ENCODE measurements at places on chromosomes 5 and 9. TPM values are rescaled to one million over a fixed set of nuclear protein-coding genes. Genes with fewer than 3 reads are reported as not detected.

- DNase-seq: peak; percentile 29
Measured at GRCh38 chr5:122126177-122126755, 3.1 kb upstream of the ZNF474 start.

DNA sequence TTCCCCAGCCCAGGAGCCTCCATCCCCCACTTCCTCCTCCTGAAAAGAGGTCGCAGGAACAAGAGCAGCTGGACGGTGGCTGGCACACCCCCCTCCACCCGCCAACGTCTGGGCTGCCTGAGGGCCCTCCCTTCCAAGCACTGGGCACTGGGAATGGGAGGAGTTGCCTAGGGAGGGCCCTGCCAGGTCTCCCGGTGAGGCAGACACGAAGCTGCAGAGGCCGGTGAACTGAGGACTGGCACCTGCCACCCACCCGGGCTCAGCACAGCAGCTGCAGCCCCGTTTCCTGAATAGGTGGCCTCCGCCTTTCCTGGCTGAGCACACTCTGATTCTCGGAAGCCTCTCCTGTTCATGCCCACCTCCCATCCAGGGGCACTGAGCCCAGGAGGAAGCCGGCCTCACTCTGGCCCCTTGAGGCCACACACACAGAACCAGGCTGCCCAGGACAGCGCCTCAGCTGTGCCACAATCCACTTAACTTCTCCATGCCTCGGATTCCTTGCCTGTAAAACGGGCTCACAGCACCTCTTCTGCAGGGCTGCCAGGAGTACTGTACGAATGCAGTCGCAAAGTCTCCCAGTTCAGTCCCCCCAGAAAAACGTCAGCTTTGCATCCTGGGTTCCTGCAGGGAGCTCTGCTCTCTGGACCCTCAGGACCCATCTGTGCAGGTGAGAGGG lies 1.3 kb downstream of the NPDC1 start:
- DNase-seq: no peak

- DNase-seq: no peak
Measured at GRCh38 chr9:137960496-137960895, 82.9 kb downstream of the CACNA1B start.

GRCh38 chr5:131609774-131610173 lies 25.3 kb downstream of the RAPGEF6 start:
- no peak for DNase-seq

GRCh38 chr5:76821136-76821535 lies 2.3 kb downstream of the F2RL1 start:
- DNase-seq: no peak

- DNase-seq: no peak
Measured at GRCh38 chr9:13899924-13900323, 414.0 kb downstream of the NFIB start.

DNA sequence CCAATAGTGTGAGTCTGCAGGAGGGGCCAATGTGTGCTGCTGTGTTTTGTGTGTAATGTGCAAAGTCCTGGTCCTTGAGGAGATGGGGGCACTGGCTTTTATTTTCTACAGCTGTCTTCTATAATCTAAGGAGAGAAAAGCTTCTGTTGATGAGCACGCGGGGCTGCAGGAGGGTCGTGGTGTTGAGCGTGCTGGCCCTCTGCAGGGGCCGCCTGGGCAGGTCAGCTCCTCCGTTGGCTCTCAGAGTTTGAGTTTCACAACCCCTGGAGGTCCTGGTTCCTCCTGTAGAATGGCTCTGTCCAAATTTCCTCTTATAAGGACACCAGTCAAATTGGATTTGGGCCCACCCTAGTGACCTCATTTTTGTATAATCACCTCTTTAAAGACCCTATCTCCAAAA lies 12.6 kb downstream of the OR2V1 start:
- no peak for DNase-seq

The SLC1A1 gene
- total RNA-seq: 1.4 TPM

The DAB2 gene
- 0.51 TPM for total RNA-seq

The CSF2 gene
- not detected for total RNA-seq

DNA sequence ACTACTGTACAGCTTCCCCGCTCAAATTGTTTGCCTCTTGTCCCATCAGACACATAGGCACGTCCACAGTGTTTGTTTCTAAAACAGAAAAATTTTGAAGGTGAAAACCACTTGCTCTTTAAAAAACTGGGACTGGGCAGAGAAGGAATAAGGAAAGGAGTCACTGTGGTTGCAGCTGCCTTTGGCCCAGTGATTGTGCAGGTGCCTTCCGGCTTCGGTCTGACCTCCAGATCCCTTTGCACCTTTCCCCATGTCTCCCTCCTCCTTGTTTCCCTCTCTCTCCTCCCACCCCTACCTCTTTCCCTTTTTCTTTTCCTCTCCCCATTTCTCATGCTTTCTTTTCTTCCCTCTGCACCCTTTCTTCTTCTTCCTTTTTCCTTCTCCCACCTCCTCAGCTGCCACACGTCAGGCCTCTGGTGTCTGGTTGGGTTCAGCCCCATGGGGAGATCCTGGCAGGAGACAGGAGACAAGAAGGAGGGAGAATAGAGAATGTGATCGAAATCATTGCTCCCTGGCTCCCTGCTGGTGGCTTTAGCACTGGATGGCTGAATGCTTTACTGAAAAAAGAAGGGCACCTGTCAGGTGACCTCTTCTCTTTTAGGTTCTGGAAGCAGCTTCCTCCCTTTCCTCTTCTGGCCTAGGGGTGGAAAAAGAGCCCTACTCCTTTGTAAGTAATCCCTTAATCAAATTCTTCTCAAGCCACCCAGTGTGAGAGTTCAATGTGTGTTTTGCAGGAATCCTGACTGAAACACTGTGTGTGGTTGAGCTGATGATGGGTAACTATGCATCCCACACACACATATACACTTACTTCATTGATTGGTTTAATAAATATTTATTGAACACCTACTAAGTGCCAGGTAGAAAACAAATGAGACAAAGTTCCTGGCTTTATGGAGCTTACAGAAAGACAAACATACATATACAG lies 267.3 kb downstream of the MAST4 start:
- DNase-seq: no peak

DNA sequence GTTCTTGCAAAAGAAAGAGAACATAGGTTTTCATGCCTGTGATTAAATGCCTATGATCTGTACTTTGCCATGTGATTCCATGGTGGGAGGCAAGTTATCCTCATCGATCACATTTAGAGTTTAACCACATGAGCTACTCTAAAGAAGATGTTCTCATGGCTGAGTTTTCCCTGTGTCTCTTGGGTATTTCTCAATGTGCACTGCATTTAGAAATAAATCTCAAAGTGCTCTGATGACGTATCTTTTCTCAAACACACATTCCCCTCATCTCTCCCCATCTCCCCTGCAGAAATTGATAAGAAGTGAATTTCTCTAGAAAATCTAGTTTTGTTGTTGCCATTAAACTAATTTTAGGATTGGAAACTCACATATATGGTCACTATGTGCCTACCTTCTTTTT lies 282.2 kb downstream of the SEMA5A start:
- DNase-seq: no peak

The CYLC2 gene
- not detected for total RNA-seq

GRCh38 chr5:72556351-72557166 lies 49.3 kb upstream of the ZNF366 start:
- DNase-seq: peak; percentile 50

GRCh38 chr5:118249386-118249785 lies 739.0 kb downstream of the DTWD2 start:
- DNase-seq: no peak
